ENCODE measurements at places on chromosomes 6 and 20. TPM values are rescaled to one million over a fixed set of nuclear protein-coding genes. Genes with fewer than 3 reads are reported as not detected.

Gene CSE1L
- total RNA-seq, result 61.1 TPM

Gene SERPINB6
- total RNA-seq, result 144 TPM

Gene NR2E1
- 0.03 TPM for total RNA-seq

Gene FAM184A
- total RNA-seq, result 0.07 TPM

Gene FAM83C
- 0.05 TPM for total RNA-seq

Gene CST2
- 0.53 TPM for total RNA-seq

Gene RPS6KA2
- 0.07 TPM for total RNA-seq

Gene TSPO2
- not detected for total RNA-seq

Gene ENPP4
- total RNA-seq, result 0.29 TPM

Gene METTL24
- total RNA-seq, result not detected

Gene FILIP1
- total RNA-seq, result 0.19 TPM

Gene HECA
- total RNA-seq, result 2.0 TPM

Gene GSTA3
- not detected for total RNA-seq

Measured in A549 treated with RU486 at 1 μM for 4 hours (cell line).